ENCODE measurements at places on chromosomes 2 and 18. TPM values are rescaled to one million over a fixed set of nuclear protein-coding genes. Genes with fewer than 3 reads are reported as not detected.

- DNase-seq = no peak
Observed at GRCh38 chr18:5884375-5884774, 10.9 kb downstream of the TMEM200C start.

GRCh38 chr2:37283207-37283606 is 41.4 kb downstream of the PRKD3 start:
- no peak for DNase-seq

Gene WDPCP
- total RNA-seq = 7.5 TPM

DNA sequence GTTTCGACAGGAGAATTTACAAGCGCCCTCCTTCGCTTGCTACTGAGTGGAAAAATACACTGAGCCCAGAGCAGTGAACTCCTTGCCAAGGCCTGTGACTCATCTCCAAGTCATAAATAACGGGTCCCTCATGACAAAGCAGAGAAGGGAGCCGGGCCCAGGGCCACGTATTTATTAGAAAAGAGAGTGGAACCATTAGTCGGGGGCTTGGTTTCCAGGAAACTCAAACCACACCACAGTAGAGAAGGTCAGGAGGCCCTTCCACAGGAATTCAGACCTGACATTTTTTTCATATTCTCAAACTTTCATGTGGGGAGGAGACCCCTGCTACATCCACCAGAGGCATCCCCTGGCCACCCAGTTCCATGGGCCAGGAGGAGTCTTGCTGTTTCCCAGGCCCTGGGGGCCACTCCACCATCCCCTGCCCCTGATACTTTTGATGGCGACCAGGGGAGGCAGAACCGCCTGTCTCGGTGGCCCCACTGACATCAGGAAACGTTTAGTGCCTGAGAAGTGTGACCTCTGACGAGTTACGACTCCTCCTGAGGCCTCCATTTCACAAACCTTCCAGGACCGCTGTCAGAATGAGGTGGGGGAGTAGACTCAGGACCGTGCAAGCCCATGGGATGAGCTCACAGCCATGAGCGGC is 289.7 kb downstream of the DYSF start:
- no peak for DNase-seq

DNA sequence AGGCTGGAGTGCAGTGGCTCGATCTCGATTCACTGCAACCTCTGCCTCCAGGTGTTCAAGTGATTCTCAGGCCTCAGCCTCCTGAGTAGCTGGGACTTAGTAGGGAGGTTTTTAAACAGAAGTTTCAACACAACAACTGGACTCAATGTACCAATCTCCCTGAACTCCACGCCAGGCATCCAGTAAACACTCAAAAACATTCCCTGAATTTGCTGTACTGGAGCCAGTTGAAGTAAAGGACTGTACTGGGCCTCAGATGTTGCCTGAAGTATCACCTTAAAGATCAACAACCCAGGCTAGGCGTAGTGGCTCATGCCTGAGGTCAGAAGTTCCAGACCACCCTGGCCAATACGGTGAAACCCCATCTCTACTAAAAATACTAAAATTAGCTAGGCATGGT is 22.4 kb downstream of the RAB1A start:
- no peak for DNase-seq

GRCh38 chr2:79945653-79946445 is 358.7 kb downstream of the LRRTM1 start:
- no peak for DNase-seq

Gene MERTK
- 0.63 TPM for total RNA-seq

DNA sequence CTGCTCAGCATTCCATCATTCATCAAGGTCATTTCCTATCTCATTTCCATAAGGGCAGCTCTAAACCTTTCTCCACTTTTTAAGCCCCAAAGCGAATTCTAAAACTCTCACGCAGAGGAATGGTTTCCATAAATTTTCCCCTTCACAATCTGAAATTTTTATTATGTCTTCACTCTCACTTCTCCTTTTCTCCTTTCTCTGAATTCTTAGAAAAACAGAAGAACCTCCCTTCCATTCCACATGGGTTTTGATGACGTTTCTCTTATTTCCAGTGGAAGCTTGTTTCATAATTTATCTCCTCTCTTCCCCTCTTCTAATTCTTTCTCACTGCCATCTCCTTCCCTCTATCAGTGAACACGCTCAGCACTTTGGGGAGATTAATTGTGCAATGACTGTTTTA is 97.3 kb downstream of the SPATS2L start:
- DNase-seq = no peak

DNA sequence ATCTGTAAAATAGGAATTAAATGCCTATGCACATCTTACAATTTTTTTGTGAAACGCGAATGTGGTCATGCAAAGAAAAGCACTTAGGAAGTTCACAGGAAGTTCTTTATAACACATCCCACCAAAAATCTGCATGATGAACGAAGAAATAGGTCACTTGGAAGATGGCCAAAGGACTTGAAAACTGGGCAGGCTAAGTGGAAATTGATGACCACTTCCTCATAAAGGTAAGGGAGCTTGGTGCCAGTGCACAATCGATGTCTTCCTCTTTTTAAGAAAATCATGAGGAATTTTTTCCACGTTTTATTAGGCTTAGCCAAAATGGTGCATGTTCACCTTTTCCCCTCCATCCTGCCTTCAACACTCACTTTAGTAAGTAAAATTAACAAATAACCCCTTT is 8.2 kb upstream of the NT5C1B start:
- DNase-seq = no peak

- no peak for DNase-seq
Observed at GRCh38 chr2:81266106-81266505, 961.6 kb upstream of the LRRTM1 start.

DNA sequence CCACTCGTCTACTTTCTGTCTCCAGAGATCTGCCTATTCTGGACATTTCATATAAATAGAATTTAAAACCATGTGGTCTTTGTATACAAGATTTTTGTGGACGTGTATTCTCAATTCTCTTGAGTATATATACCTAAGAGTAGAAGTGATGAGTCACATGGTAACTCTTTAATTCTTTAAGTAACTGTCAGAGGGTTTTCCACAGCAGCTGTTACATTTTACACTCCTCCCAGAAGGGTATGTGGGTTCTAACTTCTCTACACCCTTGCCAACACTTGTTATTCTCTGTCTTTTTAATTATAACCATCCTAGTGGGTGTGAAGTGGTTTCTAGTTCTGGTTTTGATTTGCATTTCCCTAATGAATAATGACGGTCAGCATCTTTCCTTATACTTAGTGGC is 70.9 kb downstream of the MAP3K20 start:
- DNase-seq = no peak

Gene MALL
- total RNA-seq = 0.34 TPM

DNA sequence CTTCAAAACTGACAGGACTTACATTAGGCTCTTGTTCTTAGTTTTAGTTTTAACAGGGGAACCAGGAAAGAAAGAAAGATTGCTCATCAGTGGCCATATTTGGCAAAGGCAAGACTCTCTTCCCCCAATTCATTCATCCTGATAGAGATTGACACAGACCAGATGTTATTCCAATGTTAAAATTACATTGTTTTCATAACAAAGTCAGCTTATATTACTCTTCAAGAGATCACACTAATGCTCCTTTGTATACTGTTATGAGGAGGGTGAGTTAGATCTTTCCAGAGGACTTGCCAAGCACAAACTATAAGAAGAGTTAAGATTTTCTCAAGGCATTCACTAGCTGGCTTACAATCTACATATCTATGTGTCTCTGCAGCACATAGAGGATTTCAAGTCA is 252.1 kb downstream of the SLC8A1 start:
- DNase-seq = no peak

DNA sequence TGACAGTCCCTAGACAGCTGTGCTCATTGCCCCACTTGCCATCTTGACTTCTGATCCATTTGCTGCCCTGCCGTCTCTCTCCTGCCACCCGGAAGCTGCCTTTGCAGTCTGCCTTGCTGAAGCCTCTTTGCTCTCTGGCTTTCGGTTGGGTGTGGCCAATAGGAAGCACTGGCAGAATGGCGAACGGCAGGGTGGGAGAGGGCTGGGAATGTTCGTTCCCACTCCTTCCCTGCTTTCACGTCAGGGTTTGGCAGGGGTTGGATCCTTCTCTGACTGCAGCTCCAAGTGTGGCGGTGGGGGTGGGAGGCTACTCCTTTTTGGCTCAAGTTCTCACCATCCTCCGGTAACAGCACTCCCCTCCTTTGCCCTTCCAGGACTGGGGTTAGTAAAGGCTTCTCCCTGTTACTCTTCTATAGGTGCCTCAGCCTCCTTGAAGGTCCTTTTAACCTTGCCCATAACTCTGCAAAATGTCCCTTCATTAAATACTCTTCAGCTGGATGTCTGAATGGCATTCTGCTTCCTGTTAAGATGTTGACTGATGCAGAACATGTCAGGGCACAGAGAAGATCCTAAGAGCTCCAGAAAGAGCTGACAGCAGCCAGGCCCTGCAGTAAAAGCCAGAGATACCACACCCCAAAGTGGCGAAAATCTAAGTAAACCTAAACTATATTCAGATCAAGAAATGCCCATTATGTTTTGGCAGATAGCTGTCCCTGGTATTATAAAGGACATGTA is 299.7 kb downstream of the CDCA7 start:
- DNase-seq = no peak

DNA sequence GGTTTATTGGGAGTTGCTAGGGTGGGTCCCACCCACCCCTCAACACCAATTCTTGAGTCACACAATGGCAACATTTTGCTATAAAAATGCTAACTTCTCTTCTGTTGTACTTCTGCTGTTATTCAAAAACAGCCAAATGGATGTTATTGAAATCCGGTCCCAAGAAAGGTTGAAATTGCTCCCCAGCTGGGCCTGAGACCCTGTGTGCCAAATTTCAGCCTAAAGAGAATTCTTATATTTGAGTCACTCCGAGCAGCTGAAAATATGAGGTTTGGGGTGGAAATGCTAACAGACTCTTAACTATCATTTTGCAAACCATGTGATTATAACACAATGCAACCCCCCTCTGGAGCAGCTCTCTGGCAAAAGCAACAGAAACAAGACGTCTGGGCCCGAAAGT is 27.0 kb upstream of the ACVR1 start:
- DNase-seq = no peak

Gene TMEM17
- total RNA-seq = 0.15 TPM

- no peak for DNase-seq
Observed at GRCh38 chr2:103166456-103167324, 404.9 kb downstream of the TMEM182 start.

GRCh38 chr2:112493858-112494648 is 12.1 kb downstream of the TTL start:
- DNase-seq = no peak

Gene CIB4
- total RNA-seq = not detected

GRCh38 chr2:113202305-113203216 is 28.8 kb downstream of the PSD4 start:
- no peak for DNase-seq

- DNase-seq = no peak
Observed at GRCh38 chr2:194291104-194291503, 1365.9 kb upstream of the SLC39A10 start.

Gene GPR75
- 2.8 TPM for total RNA-seq

GRCh38 chr2:173891315-173892037 is 73.7 kb downstream of the SP3 start:
- DNase-seq = no peak

DNA sequence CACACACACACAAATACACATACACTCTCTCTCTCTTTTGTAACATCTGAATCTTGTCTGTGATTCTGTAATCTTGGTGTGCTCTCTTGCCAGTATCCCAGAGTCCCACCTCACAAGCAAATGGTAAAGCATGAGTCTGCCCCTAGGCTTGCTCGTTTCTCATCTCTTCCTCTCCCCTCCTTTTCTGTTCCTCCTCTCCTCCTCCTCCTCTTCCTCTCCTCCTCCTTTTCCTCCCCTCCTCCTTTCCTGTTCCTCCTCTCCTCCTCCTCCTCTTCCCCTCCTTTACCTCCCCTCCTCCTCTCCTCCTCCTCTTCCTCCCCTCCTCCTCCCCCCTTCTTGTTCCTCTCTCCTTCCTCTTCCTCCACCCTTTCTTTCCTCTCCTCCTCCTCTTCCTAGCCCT is 59.0 kb downstream of the TNFRSF11A start:
- DNase-seq = no peak

Gene FBLN7
- total RNA-seq = 23.4 TPM

DNA sequence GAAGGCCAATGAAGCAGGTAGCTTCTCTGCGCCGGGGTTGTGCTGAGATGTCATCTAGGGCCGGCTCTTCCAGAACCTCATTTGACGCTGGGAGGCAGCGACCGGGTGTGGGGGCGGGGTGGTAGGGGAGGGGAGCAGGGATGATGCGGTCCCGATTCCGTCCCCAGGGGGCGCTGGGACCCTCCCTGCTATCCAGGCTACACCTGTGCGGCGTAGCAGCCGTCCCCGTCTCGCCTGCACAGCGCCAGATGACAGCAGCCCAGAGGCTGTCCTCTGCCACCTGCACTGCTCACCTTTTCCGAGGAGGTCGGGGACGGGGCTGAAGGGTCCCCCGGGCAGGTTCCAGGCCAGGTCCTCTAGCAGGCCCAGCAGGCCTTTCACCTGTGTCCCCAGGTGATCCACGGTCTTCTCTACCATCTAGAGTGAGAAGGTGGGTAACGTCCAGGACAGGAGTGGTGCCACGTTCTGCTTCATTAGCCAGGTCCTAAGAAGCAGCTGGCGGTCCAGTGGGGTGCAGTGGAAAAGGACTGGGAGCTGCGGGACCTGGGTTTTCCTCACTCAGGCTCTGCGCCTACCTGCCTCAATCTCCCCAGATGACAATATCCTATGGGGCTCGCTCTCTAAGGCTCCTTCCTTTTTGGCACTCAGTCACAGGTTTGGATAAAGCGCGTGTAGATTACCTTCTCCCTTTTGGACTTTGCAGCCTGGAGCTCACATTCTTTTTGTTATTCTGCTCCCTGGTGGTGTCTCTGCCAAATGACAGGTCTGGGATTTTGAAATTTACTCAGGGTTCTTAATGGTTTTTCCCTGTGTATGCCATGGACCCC is 56.0 kb upstream of the RAB6C start:
- no peak for DNase-seq

- no peak for DNase-seq
Observed at GRCh38 chr2:159183346-159183745, 103.2 kb downstream of the WDSUB1 start.
